CD8-positive, alpha-beta T cell (primary cell): ENCODE measurements at places on chromosomes 7 and 10. TPM values are rescaled to one million over a fixed set of nuclear protein-coding genes. Genes with fewer than 3 reads are reported as not detected.

Gene ZNF775
- 0.58 TPM for total RNA-seq

Gene SEC31B
- 57.9 TPM for total RNA-seq

Gene SDK1
- 0.36 TPM for total RNA-seq

Gene TMEM270
- not detected for total RNA-seq

Gene PAPOLB
- total RNA-seq: not detected

Gene CCL26
- not detected for total RNA-seq

Gene IL6
- total RNA-seq: 0.84 TPM

Gene PTPN12
- total RNA-seq: 14.7 TPM

Gene PIK3CG
- 32.5 TPM for total RNA-seq

Gene PPP1R9A
- 0.11 TPM for total RNA-seq

Gene CYP2C19
- total RNA-seq: not detected
